ENCODE measurements at places on chromosomes 6 and 20.

- DNase-seq: no peak
Observed at GRCh38 chr20:49989234-49990065, 6.7 kb downstream of the SNAI1 start.

DNA sequence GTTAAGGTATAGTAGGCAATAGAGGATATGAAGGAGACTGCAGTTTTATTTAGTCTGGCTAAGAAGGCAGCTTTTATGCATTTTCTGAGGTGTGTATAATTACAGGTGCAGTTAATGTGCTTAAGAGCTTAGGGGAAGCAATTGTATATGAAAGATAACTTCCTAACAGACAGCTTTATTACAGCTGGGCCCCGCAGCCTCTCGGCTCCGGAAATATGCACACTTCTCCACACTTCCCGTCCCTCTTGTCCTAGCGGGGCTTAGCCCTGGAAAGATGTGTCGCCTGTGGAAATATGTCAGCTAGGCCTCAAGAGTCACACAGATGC is 178.4 kb upstream of the ARID1B start:
- DNase-seq: no peak

DNA sequence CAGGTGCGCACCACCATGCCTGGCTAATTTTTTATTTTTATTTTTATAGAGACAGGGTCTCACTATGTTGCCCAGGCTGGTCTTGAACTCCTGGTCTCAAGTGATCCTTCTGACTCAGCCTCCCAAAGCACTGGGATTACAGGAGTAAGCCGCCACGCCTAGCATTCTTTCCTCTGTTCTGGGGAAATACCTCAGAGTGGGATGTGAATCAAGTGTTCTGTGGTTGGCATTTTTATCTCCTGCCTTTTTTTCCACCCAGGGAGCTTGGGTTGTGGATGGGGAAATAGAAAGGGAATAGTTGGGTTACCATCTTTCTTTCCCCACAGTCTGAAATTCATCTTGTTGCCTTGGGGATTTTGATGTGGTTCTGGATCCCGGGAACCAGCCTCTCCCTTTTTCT is 24.1 kb downstream of the TFAP2C start:
- no peak for DNase-seq

DNA sequence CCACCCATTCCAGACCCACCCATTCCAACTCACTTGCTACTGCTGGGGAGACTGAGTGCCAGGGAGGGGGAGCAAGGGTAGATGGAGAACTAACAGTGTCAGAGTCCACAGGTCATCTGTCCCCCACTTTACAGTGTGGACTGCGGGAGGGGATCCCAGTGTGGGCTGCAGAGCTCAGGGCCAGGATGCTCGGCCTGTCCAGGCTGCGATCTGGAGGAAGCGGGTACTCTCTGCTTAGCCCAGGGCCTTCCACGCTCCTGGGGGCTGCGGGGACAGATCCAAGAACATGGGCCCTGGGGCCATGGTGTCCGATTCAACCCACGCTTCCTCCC is 14.1 kb upstream of the GATA5 start:
- no peak for DNase-seq

GRCh38 chr6:33069021-33069738 is 4.3 kb downstream of the HLA-DPA1 start:
- DNase-seq: no peak

GRCh38 chr6:52603000-52603795 is 26.3 kb upstream of the TRAM2 start:
- DNase-seq: peak; percentile 60

DNA sequence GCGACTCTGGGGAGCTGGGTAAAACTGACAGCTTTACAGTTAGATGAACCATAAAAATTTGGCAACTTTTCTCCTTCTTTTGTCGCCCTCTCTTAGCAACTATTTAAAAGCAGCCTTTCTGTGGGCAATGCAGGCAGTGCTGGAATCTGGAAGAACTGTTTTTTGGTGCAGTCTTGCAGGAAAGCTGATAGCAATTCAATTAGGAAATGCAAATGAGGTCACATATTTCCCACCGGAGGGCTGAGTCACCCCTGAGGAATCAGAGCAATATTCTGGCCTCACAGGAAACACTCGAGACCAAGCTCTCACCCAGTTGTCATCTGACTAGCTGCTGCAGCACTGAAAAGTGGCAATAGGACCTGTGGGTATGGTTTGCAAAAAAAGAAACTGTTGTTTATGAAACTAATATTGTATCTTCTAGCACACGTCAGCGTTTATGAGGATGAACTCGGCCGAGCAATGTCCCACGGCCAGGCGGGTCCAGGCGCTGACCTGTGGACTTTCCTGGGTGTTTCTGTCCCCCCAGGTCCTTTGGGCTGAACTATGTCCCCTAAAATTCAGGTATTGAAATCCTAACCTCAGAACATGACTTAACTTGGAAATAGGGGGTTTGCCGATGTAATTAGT is 312.3 kb downstream of the TAF4 start:
- no peak for DNase-seq

- DNase-seq: no peak
Observed at GRCh38 chr6:63525186-63525878, 46.9 kb upstream of the LOC128125822 start.

DNA sequence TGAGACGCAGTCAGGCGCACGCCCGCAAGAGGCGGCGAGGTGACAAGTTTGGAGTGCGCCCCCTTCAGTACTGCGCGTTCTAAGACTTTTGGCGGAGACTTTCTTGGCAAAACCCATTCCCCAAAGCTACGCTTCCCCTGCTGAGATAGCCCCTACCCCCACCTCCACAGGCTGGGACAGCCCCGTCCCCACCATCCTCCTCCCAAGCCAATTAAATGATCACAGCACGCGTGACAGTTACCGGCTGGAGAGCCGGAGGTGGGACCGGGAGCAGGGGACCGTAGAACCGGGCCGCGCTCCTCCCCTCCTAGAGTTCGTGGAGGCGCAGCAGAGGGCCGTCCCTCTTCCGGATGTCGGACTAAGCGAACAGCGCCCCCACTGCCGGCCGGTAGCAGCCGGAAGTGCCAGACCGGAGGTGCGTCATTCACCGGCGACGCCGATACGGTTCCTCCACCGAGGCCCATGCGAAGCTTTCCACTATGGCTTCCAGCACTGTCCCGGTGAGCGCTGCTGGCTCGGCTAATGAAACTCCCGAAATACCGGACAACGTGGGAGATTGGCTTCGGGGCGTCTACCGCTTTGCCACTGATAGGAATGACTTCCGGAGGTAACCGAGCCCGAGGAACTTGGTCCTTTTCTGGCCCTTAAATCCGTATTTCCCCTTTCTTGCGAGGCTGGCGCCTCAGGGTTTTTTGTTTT is at the start of gene TOMM6:
Gene TOMM6 (plus strand): TSS at position 476 of the 699 bp plus-strand sequence. CDS start 4 bp downstream, at position 480.
- peak; percentile 89 for DNase-seq

DNA sequence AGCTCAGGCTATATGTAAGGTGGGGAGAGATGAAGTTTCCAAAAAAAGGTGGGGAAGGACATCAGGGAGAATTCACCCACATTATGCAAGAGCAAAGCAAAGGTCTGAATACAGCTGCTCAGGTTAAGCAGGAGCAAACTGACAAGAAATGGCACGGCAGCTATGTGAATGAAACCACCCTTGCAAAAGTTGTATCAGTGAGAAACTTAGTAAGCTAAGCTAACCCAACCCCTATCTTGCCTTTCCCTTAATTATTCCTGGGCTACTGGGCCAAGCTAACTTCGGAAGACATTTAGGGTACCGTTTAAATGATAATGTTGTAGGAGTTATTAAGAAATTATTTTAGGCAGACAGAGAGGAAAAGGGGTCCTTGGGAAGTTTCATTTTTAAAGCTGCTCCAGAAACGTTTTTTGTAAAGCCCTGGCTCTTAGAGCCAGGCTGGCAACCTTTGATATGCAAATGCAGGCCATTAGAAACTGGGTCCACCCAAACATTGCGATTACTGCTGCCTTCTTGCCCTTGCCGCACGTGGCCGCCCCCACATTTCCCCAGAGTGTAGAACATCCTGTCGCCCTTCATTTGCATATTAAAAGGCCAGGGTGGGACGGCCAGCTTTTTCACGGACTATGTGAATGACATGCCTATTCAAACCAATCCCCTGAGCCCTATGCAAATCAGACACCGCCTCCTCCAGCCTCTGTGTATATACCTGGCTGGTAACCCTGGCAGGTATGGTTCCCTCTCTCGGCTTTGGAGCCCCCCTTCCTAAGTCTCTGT is 60.5 kb upstream of the SAMD5 start:
- DNase-seq: no peak

DNA sequence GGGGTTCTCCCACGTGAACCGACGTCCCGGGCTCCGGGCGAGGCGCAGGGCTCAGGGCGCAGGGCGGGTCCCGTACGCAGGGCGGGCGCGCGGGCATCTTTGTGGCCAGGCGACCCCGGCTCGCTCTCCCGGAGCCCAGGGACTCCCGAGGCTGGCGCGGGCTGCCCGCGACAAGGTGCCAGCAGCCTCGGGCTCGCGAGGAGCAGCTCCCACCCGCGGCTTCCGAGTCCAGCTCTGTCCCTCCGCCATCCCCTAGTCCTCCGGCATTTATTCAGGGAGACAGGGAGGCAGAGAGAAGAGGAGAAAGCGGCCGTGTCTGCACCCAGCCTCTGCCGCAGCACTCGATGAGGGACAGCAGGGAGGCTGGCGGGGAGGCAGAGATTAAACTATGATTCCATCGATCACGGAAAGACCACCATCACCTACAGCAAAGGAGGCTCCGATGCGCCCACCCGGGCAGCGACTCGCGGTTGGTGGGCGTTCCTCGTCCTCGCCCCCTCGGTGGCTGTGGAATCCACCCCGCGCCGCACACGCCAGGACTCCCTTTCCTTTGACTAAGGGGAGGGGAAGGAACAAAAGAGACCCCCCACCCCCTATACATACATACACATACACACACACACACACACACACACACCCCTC is 1.1 kb downstream of the RGS17 start:
- no peak for DNase-seq

GRCh38 chr20:62439218-62439617 is 11.9 kb upstream of the RBBP8NL start:
- DNase-seq: no peak

GRCh38 chr20:11338496-11339306 is 579.0 kb upstream of the BTBD3 start:
- DNase-seq: no peak

GRCh38 chr6:170175644-170176135 is 115.2 kb downstream of the DLL1 start:
- no peak for DNase-seq

- DNase-seq: no peak
Observed at GRCh38 chr20:24164360-24164759, 175.8 kb upstream of the GGTLC1 start.

DNA sequence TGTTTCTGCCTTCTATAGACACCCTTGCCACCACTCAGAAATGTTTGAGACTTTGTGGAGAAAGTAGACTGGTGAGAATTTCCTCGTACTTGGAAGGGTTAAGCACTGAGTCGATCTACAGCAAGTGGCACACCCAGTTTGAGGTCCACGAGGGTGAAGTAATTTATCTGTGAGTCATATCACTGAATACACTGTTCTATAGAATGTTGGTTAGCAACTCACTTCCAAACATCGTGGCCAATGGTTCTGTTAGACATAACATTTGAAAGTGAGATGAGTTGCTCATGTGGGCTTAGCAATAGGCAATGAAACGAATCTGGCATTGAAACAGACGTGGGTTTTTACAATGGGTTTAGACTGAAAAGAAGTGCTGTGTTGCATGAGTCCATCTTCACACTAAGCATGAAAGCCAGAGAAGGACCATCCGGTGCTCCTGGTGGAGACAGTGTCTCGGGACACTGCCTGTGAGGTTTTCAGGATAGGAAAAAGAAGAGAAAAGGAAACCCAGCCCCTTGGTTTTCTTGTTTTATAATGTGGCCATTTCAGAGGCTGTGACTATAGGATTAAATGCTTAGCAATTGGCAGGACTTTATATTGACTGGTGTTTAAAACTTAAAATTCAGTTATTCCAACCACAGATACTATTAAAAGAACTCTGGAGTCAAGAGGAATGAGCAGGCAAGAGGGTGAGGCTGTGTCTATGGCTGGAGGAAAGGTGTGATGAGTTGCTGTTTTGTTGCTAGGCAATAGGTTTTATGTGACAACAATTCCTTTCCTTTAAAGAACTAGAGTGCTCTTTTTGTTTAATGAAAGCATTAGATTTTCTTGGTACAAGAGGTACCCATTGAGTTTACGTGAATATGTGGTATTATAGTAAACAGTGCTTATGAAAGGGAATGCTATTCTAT is 31.0 kb upstream of the EZR start:
- DNase-seq: peak; percentile 13

DNA sequence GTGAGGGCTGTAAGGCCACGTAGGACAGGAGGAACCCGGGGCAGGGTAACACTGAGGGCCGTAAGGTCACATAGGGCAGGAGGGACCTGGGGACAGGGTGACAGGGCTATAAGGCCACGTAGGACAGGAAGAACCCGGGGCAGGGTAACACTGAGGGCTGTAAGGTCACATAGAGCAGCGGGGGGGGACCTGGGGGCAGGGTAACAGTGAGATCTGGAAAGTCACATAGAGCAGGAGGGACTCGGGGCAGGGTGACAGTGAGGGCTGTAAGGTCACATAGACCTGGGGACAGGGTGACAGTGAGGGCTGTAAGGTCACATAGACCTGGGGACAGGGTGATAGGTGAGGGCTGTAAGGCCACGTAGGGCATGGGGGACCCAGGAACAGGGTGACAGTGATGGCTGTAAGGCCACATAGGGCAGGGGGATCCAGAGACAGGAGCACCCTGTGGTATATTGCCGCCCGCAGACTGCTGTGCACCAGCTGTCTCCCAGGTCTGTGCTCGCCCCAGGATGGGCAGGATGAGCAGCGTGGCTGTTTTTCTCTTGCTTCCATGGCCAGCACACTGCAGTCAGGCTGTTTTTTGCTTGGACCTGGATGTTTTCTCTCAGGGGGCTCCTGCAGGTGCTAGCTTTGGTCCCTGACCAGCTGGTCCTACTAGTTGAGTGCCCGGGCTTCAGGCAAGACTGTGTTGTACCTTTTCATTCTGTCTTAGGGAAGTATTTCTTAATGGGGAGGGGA is 55.7 kb downstream of the SYTL3 start:
- no peak for DNase-seq

- DNase-seq: no peak
Observed at GRCh38 chr6:137689377-137689776, 177.7 kb upstream of the TNFAIP3 start.

DNA sequence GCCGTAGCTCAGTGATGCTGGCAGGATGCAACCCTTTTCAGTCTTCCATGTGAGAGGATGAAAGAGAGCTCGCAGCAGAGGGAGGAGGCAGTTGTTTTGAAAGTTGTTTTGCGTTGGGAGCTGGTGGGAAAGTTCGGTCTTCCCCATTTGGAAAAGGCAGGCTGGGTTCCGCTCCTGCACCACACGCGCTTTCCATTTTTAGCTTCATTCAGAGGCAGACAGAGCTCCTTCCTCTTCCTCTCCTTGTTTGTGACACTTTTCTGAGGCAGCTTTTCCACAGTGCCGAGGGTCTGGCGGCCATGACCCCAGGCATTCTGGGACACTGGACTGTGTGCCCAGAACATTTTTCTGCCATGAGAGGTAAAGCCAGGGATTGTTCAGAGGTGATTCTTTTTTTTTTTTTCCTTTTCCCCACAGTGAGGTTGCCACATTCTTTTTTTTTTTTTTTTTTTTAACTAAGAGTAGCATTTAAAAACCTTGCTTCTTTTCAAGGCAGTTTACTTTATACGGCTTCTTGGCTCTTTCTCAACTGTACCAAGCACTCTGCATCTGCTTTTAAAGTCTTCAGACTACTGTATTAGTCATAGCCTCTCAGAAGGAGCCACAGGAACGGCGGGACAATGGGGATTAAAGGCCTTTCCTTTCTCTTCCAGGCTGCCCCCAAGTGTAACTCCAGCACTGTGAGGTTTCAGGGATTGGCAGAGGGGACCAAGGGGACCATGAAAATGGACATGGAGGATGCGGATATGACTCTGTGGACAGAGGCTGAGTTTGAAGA is 1.6 kb downstream of the PRDM1 start:
- DNase-seq: peak; percentile 12

All from bone marrow (tissue), 2 donors.